Activated CD4-positive, alpha-beta T cell treated with anti-CD3 and anti-CD28 coated beads, Interleukin-2, amount 50 U/mL, for 4 hours (primary cell): ENCODE measurements at places on chromosomes 3 and 15.

DNA sequence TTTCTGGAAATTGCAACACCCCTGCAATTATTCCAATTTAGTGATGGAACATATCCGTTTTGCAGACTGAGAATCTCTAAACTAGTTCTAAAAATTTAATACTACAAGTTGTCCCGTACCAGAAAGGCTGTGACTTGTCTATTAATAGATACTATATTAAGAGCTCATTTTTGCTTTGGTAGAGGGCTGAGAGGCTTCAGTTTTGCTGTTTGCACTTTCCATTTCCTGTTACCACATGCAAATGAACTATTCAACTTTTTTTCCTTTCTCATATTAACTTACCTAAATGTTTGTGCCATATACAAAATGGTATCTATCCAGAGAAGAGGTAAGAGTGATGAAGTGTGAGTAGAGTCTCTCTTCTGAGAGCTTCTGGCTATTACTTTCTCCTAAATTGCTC lies 101.5 kb upstream of the CRBN start:
- no peak for DNase-seq

DNA sequence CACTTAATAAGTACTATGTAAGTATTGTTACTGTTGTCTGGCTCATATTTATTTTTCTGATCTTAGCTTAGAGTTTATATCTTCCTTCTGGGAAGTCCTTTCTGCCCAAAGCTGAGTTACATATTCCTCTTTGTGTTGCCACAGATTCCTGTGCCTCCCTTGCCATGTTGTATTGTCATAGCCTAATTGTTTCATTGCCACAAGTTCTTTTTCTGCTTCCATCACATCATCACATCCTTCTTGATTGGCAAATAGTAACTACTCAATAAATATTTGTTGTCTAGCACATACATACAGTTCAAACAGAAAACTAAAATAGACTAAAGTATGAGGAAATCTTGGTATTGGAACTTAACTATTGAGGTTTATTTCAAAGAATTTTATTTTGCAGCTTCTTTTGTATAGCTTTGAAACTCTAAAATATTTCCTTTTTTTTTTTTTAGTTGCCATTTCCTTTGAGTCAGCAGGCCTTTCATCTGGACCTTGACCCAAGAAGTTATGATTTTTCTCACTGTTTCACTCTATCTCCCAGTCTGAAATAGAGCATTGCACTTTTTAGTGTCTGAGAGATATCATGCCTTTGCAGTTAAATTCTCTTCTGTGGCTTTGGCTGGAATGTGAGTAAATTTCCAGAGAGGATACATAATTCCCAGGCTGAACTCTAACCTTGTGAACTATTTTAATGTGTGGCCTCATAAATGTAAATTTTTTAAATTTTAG lies 98.2 kb downstream of the ZNF609 start:
- no peak for DNase-seq

GRCh38 chr3:148957586-148957985 lies 33.8 kb upstream of the GYG1 start:
- no peak for DNase-seq

GRCh38 chr3:130897316-130897715 lies 3.4 kb downstream of the ATP2C1 start:
- DNase-seq, result no peak

DNA sequence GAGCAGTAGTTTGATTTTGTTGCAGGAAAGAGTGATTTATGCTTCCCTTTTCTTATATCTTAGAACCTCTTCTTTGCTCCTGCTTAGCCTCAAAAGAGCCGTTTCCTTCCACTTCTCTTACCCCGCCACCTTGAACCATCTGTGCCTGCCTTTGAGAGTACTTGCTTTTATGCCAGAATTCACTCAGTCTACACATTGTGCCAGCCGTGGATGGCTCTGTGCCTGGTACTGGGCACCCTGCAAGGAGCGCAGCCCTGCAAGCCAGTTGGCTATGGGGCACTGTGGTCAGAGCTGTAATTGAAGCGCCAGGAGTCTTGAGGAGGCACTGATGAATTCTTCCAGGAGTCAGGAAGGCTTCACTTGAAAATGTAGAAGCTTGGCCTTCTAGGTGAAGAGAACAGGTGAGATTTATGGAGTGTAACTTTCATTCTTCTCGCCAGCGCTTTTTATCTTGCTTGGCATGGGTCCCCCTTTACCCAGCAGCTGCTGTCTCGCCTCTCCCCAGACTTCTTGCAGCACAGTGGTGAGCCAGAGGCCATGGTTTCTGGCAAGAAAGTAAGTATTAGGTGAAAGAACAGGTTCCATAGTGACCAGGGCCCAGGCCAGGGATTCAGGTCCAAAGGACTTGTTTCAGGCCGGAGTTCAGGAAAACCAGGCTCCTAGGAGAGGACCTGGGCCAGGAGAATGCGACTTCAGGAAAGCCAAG lies 4.9 kb downstream of the TMED3 start:
- DNase-seq, result no peak

GRCh38 chr15:95295896-95296625 lies 1034.4 kb upstream of the NR2F2 start:
- DNase-seq, result no peak

DNA sequence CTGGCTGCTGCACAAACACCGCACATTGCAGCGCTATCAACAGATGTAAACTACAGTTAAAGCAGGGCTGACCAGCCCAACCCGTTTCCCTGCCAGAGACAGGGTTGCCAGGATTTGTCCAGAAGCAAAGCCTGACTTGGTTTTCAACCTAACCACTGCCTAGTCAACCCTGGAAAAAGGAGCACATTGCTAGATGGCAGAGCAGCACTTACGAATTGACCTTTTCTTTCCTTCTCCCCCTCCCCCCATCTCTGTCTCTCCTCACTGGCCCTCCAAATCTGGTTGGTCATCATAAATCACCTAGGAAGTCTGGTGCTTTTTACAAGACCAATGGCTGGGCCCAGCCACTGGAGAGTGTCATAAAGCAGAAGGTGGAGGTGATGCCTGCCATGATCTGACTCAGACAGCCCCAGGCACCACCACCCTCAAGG lies 51.3 kb downstream of the ABCC5 start:
- no peak for DNase-seq

DNA sequence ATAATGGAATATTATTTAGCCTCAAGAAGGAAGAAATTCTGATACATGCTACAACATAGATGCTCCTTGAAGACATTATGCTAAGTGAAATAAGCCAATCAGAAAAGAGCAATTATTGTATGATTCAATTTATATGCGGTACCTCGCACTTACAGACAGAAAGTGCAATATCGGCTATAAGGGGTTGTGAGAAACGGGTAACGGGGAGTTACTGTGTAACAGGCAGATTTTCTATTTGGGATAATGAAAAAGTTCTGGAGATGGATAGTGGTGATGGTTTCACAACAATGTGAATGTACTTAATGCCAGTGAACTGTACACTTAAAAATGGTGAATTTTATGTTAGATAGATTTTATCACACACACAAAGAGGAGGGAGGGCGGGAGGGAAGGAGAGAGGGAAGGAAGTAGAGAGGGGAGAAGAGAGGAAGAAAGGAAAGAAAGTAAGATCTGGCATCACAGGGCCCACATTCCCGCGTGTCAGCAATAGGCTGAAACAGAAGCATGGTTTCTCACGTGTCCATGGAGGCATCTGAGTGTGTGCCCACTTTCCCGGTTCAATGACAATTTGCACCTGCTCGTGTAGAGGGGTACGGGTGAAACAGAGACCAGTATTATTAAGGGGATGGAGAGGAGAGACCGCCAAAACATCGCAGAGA lies 700 bp upstream of the BLM start:
- DNase-seq, result no peak
